ENCODE measurements at places on chromosomes 5 and 9.

DNA sequence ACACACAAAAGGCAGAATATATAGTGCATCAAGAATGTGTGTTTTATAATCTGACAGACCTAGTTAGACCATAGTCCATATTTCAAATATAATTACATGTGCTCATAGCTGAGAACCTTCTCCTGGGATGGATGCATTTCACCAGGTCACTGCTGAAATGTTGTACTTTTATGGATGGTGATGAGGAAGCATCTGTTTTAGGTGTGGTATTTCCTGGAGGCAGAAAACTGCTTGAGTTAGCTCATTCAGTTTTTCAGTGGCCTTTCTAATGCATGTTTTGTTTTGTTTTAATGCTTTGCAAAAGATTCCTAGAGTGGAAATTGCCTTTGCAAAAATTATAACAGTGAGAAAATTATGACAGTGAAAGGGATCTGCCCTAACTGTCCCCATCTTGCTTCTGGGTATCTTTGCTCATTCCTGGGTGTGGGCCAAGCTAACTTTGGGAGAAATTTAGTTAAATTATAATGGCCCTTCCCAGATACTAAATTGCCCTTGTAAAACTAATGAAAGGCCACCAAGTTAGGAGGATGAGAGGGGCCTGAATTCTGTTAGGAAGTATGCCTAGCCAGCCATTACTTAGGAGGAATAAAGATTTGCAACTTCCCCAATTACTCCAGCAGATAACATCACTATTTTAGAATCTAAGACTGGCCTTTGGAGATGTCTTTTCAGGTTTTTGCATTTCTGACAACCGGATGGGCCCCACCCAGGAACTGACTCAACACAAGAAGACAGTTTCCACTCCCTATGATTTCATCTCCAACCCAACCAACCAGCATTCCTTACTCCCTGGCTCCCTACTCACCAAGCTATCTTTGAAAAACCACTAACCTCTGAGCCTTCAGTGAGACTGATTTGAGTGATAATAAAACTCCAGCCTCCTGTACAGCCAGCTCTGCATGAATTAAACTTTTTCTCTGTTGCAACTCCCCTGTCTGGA lies 7.0 kb upstream of the IL12B start:
- no peak for DNase-seq

GRCh38 chr5:74966141-74967026 lies 86.0 kb downstream of the GCNT4 start:
- DNase-seq: no peak

GRCh38 chr9:99182356-99182755 lies 39.4 kb downstream of the ALG2 start:
- no peak for DNase-seq

DNA sequence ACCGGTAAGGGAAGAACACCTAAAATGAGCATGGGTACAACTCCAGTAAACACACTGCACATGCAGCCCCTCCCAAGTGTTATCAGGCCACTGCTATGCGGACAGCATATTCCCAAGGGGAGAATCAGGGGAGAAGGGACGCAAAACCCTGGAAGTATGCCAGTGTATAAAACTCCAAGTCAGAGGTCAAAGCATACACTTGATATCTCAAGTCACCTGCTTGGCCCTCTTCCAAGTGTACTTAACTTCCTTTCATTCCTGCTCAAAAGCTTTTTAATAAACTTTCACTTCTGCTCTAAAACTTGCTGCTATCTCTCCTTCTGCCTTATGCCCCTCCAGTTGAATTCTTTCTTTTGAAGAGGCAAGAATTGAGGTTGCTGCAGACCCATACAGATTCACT lies 408.1 kb downstream of the HTR1A start:
- no peak for DNase-seq

GRCh38 chr5:68049053-68049713 lies 166.4 kb upstream of the PIK3R1 start:
- DNase-seq: no peak

- no peak for DNase-seq
Observed at GRCh38 chr5:89203611-89204010, 320.6 kb upstream of the MEF2C start.

DNA sequence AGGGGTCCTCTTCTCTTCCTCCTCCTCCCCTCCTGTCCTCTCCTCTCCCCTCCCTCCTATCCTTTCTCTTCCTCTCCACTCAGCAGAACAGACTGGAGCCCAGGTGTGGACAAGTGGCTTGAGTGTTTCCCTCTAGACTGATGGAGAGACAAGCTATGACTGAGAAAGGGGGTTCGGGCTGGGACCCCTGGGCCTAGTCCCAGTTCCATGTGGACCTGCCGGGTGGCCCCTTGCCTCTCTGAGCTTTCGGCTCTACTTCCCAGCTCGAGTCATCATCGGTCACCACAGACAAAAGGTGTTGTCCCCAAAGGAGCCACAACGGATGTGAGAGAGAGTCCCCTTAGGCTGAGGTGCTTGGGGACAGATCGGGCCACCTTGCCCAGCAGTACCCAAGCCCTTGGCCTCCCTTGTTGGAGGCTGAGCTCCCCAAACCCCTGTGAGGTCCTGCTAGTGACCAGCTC lies 3.4 kb upstream of the RXRA start:
- DNase-seq: no peak

DNA sequence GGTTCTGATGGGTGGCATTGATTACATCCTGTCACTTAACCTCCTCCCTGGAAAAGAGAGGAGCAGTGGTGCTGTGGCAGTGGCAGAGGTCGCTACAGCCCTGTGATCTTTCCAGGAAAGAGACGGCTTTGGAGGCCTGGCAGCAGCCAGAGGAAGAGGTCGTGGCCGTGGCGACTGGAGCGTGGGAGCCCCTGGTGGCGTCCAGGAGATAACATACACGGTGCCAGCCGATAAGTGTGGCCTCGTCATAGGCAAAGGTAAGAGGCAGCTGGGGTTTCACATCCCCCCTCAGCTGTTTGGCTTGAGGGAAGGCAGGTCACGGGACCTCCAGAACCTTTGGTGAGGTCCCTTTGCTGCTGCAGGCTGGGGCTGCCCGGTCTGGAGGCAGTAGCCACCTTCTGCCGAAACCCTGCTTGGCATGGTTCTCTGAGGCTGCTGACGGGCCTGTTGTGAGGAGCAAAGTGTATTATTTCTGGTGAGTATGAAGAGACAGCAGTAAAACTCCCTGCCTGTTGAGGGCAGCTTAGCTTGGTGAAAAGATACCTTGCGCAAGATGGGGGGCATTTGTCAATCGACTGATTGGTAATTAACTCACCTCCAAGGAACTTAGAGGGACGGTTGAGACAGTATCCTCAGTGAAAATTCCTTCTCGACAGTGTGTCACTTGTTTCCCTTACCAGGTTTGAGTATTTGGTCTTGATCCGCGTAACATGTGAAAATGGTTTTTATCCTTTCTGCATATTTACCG lies 38.0 kb upstream of the PRDM12 start:
- no peak for DNase-seq

DNA sequence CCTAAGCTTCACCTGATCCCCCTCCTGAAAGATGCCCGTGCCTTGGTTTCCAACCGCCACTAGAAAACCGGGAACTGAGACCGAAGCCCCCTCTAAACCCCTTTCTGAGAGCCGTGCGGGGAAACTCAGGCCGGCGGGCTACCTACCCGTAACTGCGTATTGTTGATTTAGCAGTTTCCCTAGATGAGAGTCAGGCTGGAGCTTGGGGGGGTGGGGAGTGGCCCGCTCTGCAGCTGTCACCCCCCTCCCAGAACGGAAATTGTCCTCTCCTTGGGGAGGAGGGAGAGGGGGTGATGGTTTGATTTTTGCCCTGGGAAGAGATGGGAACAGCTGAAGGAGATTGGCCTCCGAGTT lies 2.5 kb downstream of the CXXC5 start:
- no peak for DNase-seq

GRCh38 chr9:127955294-127956015 lies 17.8 kb upstream of the DPM2 start:
- DNase-seq: peak; percentile 58

DNA sequence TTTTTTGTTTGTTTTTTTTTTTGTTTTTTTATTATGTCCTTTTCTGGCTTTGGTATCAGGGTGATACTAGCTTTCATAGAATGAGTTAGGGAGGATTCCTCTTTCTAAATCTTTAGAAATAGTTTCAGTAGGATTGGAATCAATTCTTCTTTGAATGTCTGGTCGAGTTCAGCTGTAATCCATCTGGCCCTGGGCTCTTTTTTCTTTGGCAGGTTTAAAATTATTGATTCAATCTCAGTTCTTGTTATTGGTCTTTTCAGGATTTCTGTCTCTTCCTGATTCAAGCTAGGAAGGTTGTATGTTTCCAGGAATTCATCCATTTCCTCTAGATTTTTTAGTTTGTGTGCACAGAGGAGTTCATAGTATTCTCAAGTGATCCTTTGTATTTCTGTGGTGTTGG lies 34.9 kb downstream of the IQGAP2 start:
- DNase-seq: no peak

- DNase-seq: no peak
Observed at GRCh38 chr5:1162751-1163150, 38.6 kb upstream of the SLC6A19 start.

- DNase-seq: no peak
Observed at GRCh38 chr9:14769230-14769571, 46.7 kb upstream of the CER1 start.

DNA sequence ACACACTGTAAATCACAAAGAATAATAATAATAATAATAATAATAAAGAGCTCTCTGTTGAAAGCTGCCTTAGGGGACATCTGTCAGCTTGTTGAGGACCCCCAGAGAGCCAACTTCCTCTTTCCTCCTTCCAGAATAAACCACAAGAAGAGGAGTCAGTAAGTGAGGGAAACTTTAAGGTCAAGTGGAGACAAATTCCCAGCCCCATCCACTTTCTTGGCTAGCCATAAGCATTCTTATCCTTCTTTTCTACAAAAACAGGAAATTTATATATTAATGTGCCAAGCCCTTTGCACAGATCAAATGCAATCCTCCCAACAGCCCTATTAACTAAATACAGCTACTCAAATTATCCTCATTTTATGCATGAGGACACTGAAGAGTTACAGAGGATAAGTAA lies 9.4 kb upstream of the C5orf58 start:
- no peak for DNase-seq

DNA sequence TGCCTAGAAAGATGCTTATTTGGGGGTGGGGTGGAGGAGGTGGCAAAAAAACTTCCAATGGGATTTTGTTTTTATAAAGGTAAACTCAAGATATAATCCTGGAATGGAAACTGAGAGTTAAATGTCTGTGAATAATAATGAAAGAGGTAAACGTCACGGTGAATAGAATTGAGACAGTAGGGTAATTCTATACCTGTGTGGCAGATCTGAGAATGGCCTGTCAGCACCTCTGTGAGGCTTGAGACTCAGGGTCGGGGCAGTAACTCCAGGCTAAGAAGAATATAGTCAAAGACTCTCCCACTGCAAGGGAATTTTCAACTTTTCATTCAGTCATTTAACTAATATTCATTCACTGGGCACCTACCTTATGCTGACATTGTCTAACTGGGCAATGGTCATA lies 581.2 kb upstream of the ZNF608 start:
- DNase-seq: no peak

DNA sequence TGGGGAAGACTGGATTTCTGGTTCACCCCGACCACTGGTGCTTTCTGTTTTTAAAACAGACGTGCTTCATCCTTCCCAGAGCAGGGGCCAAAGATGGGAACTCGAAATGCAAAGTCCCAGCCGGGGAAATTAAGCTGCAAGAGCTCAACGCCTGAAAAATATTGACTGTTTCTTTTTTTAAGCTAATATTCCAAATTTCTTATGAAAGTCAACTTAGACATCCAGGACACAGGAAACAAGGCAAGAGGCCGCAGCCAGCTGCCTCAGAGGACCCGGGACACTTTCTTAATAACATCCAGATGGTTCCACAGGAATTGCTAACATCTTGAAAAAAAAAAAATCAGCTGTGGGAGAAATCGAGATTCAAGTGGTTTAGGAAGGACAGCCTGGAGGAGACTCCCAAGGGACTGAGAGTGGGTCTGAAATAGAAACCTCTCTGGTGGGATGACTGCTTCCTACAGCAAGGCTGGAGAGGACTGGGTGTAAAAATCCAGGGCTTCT lies 144.9 kb downstream of the FGF1 start:
- DNase-seq: no peak

DNA sequence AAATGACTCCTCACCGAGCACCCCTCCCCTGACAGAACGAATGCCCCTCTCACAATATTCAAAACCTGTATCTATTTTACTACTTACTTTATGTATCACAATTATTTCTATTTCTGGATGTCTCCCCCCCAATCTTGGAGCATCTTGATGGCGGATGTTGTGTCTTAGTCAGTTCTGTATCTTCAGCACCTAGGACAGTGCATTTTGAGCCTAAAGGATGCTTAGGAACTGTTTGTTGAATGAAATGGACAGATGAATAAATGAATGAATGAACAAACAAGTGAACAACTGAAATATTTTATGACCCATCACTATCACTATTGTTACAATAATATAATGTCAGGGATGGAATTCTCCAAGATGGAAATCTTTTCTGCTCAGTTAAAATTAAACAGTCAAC lies 295.7 kb downstream of the DNAH5 start:
- DNase-seq: no peak

- DNase-seq: no peak
Observed at GRCh38 chr5:80127116-80127552, 92.0 kb downstream of the THBS4 start.

GRCh38 chr5:93100976-93101375 lies 480.0 kb downstream of the NR2F1-AS1 start:
- DNase-seq: no peak

DNA sequence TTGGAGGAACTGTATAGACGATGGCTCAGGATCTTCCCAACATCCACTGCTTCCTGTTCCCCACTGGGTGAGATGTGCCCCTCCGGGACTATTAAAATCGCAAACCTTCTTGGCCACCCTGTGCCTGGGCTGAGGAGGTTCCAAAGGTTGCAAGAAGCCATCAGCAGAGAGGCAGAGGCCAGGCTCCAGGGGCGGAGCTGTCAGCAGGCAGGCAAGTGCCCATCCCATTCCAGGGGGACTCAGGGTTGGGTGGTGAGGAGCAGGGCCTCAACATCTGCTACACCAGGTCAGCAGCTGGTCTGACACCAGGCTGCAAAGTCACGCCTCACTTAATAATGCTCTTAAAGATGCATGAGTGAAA lies 2.2 kb downstream of the BTNL3 start:
- DNase-seq: no peak

- DNase-seq: no peak
Observed at GRCh38 chr5:158953929-158954534, 145.7 kb downstream of the EBF1 start.

DNA sequence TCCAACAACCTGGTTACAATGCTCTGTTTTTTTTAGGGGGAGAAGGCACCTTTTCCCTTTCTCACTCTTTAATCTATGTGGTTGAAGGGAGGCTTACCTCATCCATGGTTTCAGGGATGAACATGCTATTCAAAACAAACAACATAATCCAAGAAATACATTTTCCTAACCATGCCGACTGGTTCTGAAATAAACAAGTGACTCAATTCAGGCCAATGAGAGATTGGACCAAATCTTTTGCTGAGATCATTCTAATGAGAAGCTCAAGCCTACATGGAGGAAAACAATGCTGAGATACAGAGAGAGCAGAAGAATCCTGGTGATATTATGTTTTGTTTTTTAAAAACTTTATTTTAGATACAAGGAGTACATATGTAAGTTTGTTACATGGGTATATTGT lies 46.8 kb upstream of the ELL2 start:
- no peak for DNase-seq

- no peak for DNase-seq
Observed at GRCh38 chr5:96037128-96037527, 75.5 kb upstream of the ELL2 start.
